Neural crest cell (in vitro differentiated cells): ENCODE measurements at places on chromosomes 11 and 22. TPM values are rescaled to one million over a fixed set of nuclear protein-coding genes. Genes with fewer than 3 reads are reported as not detected.

- peak; percentile 78 for DNase-seq
Observed at GRCh38 chr22:27804470-27805297, 3.1 kb upstream of the MN1 start.

Gene GTF2H1
- 39.5 and 41.7 TPM in 2 replicates for total RNA-seq

- no peak for DNase-seq
Observed at GRCh38 chr11:8332196-8332595, 68.5 kb upstream of the LMO1 start.

DNA sequence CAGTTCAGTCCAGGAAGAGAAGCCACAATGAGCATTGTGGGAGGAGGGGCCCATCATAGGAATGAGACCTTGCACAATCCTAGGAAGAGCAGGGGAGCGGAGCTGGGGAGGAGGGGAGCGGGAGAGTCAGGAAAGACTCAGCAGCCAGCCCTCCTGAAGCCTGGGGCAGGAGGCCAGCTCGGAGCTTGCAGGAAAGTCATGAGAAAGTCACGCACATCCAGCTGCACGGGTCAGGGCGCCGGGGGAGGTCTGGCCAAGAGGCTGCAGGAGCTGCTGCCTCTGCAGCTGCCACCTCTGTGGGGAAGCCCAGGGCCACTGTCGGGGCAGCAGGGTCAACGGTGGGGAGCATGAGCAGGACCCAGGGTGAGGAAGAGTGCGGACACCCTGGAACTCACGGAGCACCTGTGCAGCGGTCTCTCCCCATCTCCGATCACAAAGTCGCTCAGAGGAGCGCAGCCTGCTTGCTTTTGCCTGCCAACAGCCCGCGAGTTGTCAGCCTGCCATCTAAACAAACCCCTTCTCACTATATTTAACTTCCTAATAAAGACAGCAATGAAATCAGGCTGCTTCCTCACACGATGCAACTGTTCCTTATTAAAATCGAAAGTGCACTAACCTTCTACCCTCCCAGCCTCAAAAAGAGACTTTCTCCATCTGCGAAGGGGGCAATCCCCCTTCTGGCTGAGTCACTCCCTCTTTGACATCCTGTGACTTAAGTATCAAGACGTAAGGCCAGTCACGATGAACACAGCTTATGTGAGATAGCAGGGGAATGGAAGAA, 52.9 kb upstream of the RTL6 start:
- no peak for DNase-seq

DNA sequence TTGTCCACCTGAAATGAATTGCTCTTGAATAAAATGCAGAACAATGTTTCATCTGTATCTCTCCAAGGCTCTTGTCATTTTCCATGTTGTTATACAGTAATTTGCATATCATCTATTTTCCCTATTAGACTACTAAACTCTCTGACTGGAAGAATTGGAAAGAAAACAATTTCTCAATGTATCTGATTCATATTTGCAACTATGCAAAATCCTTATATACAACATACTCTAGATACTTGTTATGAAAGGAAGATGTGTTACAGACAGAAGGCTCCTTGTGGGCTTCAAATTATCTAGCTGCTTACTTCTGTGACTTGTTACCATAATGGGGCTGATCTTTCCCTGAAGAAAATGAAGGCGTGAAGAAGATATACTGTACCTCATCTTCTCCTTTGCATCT, 9.6 kb upstream of the SERGEF start:
- no peak for DNase-seq

Gene BRSK2
- 59.9 and 72.5 TPM in 2 replicates for total RNA-seq

DNA sequence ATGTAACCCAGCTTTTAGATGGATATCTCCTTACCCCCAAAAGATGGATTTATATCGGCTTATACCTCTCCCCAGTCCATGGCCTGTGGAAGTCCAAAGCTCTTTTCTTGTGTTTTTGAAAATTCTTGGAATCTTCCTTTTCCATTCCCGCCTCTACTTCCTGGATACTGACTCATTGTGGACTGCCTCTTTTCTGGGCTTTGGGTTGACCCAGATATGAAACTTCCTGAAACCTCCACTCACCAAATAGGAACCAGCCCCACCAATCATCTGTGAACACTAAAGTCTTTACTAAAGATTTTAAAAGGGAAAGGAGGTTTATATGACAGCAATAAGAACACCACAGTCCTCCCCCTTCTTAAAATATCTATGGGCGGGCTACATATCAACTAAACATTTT, 163.4 kb upstream of the SYN3 start:
- DNase-seq = no peak

DNA sequence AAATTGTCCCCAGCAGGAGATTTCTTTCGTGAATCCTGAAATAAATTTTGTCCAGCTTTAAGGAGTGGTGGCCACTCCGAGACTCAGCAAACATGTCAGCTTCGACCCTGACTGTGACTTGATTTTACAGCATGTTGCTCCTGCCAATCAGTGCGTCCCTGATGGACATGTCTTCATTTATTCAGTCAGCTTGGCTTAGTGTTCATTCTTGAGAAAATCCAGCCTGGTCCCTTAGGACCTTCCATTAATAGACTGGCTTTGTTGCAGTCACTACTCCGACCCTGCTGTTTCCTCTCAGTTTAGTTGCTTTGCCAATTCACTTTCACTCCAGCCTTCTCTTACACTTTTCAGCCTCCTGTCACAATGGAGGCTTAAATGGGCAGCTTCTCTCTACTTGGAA, 30.5 kb downstream of the TMPRSS5 start:
- no peak for DNase-seq

DNA sequence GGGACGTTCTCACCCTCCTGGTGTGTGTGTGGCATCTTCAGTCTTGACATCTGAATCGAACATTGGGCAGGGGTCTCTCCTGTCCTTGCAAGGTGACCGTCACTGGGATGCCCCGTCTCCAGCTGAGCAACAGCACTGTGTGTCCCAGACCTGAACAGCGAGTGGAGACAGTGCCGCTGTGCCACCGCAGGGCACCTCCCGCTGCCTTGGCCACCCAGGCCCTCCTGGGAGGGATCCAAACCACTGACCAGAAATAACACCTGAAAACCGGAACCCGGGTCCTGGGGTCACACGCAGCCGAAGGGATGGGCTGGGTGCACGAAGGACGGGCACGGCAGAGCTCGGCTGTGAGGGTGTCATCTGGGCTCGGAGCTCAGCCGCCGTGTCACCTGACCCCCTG, 102.2 kb downstream of the BRD1 start:
- DNase-seq = no peak

GRCh38 chr22:30308518-30309230, 18.1 kb downstream of the TBC1D10A start:
- DNase-seq = no peak

Gene DGAT2
- total RNA-seq = 0.93 and 1.1 TPM in 2 replicates

GRCh38 chr11:33500861-33501479, 199.7 kb downstream of the C11orf91 start:
- peak; percentile 48 for DNase-seq

GRCh38 chr11:2734181-2735052, 34.6 kb upstream of the KCNQ1OT1 start:
- DNase-seq = no peak

Gene TEF
- 9.3 and 13.6 TPM in 2 replicates for total RNA-seq

DNA sequence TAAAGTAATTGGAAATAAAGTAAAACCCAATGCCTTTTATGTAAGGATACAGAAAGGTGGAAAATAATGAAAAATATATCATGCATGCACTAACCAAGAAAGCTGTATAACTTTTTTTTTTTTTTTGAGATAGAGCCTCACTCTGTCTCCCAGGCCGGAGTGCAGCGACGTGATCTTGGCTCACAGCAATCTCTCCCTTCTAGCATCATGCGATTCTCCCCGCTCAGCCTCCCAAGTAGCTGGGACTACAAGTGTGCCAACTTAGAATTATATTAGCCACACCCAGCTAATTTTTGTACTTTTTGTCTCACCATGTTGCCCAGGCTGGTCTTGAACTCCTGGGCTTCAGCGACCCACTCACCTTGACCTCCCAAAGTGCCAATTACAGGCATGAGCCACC, 4.5 kb downstream of the GGT5 start:
- no peak for DNase-seq

DNA sequence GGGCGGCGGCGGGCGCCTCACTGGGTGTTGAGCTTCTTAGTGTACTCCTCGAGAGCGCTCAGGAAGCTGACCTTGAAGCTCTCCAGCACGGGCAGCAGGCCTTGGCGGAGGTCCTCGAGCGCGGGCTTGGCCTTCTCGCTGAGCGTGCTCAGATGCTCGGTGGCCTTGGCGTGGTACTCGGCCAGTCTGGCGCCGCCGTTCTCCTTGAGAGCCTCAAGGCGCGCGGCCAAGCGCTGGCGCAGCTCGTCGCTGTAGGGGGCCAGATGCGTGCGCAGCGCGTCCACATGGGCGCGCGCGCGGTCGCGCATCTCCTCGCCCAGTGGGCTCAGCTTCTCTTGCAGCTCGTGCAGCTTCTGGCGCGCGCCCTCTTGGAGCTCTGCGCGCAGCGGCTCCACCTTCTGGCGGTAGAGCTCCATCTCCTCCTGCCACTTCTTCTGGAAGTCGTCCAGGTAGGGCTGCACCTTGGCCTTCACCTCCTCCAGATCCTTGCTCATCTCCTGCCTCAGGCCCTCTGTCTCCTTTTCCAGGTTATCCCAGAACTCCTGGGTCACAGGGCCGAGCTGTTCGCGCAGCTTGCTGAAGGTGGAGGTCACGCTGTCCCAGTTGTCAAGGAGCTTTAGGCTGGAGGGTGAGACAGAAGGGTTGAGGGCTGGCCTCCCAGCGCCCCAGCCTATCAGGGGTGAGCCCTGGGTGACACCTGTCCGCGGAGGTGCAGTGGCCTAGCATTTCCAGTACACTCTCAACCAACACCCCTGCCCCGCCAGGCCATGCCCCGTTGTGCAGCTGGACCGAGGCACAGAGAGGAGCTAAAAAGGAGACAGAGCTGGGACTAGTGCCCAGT, 1.4 kb downstream of the APOA1 start:
- DNase-seq = peak; percentile 74

Gene MRGPRF
- 0.16 and 0.23 TPM in 2 replicates for total RNA-seq

- no peak for DNase-seq
Observed at GRCh38 chr11:102085864-102086551, 24.2 kb upstream of the YAP1 start.

DNA sequence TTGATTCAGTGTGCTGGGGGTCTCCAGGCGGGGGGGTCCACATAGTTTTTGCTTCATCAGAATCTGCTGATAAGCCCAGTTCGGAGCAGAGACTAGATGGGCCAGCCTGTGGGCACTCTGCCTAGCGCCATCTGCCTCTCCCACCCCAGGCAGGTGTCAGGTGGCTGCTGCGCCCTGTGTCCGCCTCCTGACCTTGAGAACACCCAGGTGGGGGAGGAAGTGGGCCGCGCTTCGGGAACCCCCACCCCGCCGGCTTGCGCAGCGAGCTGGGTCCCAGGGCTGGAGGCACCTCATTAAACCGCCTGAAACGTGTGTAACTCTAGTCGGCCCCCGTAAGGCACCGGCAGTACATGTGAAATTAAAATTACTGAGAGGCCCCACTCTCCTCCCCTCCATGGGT, 113.6 kb downstream of the KCNQ1 start:
- no peak for DNase-seq

GRCh38 chr11:114027926-114028325, 31.6 kb upstream of the ZBTB16 start:
- no peak for DNase-seq

GRCh38 chr22:22849640-22850610, 37.7 kb upstream of the IGLL5 start:
- DNase-seq = no peak

DNA sequence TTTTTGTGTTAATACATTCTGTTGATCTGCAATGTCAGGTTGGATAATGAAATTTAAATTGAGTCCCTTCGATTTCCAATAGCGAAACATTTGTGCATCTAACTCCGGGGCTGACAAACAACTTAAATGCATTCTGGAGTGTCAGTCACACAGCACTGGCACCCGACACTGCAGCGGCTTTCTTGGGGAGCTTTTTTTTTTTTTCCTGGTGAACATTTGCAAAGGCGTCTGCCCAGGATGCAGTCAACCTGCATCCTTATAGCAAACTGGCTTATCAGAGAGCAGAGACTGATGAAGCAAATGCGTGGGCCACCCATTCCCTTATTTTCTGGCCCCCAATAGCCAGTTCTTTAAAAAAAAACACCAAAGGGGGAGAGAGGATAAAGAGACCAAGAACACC, 1167.7 kb downstream of the LRRC4C start:
- DNase-seq = no peak

GRCh38 chr22:44449683-44450425, 48.2 kb downstream of the RTL6 start:
- DNase-seq = no peak

DNA sequence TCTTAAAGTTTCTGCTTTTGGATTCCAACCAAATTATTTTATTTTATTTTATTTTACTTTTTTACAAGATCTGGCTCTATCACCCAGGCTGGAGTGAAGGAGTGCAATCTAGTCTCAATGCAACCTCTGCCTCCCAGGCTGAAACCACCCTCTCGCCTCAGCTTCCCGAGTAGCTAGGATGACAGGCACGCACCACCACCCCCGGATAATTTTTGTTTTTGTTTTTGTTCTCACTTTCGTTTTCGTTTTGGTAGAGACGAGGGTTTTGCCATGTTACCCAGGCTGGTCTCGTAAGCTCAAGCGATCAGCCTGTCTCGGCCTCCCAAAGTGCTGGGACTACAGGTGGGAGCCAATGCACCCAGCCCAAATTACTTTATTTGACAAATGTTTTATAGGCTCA, 219.8 kb downstream of the ETS1 start:
- no peak for DNase-seq

Gene LGALS12
- total RNA-seq = not detected in 2 replicates

GRCh38 chr11:134066943-134067885, 1.7 kb upstream of the JAM3 start:
- no peak for DNase-seq

DNA sequence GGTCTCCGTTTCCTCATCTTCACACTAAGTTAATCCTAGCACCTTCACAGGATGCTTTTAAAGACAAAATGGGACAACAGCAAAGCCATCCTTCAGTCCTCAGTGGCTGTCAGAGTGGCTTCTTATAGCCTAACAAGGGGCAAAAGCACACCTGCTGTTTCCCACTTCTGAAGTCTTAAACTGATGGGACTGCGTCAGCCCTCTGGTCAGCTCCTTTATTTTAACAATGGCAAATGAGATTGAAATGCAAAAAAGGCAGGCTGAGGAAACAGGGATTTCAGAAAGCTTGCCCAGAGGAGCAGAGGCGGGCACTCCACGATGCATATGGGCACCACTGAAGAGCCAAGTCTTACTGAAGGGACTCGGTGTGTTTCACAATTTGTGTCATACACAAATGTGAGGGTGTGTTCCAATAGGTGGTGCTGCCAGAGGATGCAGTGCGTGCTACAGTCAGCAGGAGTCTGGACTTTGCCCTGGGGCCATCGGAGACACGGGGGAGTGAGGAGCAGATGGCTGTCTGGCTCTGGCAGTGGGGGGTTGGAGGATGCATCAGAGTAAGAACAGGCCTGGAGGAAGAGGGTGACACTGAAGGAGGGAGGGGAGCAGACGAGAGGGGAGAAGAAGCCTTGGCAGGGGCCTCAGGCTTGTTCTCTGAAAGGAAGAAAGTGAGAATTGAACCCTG, 47.3 kb downstream of the TENM4 start:
- DNase-seq = peak; percentile 16

- no peak for DNase-seq
Observed at GRCh38 chr11:65592858-65593517, 2.6 kb downstream of the KCNK7 start.

Gene PDXP
- 51.5 and 55.3 TPM in 2 replicates for total RNA-seq

- DNase-seq = no peak
Observed at GRCh38 chr11:1706634-1707400, 9.8 kb downstream of the KRTAP5-6 start.
